ENCODE measurements at places on chromosomes 1 and 21.

DNA sequence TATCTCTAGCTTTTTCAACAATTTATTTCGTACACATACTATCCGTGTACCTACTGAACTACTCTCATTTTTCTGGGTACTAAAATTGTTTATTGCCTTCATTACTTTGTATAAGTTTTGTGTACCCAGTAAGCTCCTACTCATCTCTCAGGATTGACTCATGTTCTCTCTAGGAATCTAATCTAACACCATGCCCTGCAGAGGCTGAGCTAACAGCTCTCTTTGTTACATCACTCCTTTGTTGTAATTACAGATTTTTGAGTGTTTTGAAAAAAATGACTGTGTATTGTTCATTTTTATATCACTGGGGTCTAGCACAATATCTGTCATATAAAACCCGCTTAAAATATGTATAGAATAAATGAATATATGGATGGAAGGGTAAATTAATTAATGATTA is 167.1 kb downstream of the ATP6V1G3 start:
- DNase-seq = no peak

- no peak for DNase-seq
Measured at GRCh38 chr1:192513196-192513595, 62.4 kb upstream of the RGS1 start.

- no peak for DNase-seq
Measured at GRCh38 chr1:235947989-235948388, 81.3 kb upstream of the LYST start.

DNA sequence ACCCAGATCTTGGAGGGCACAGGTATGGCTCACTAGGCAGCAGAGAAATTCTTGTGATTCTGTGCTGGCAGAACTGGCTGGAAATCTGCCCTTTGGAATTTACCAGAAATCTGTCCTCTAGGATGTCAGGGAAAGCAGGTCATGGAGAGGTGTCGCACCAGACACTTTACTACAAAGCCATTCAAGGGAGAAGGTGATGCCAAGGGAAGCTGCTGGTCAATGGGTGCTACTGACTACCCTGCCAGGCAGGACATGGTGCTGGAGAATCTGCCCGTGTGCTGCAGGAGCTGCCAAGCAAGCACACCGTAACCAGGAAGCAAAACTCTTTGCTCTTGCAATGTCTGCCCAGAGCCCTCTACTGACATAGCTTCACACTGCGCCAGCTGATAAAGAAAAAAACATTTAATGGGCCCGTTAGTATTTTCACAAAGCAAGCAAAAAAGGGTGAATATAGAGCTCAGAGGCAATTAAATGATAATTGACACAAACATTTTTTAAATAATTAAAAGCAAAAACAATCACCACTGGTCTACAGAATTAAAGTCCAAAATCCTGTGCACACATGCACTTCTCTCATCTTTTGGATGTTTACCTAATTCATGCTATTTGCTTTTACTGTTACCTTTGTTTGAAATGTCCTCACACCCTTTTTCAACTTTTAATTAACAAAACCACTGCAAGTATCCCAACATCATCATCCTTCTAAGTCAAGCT is 7.2 kb upstream of the FBXO28 start:
- DNase-seq = peak; percentile 51

DNA sequence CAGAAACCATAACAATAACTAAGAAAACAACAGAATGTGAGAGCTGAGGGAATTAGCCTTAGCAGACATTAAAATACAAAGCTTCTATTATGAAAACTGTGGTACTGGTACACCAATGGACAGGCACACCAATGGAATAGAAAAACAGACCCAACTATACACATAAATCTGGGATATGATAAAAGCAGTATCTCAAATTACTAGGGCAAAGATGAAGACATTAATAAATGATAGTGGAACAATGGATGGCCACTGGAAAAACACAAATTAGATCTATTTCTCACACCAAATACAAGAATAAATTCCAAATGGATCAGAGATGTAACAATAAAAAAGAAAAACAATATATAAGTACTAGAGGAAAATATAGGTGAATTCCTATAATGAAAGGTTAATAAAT is 65.4 kb upstream of the SLFNL1 start:
- no peak for DNase-seq

GRCh38 chr1:79681382-79681781 is 674.9 kb upstream of the ADGRL4 start:
- DNase-seq = no peak

DNA sequence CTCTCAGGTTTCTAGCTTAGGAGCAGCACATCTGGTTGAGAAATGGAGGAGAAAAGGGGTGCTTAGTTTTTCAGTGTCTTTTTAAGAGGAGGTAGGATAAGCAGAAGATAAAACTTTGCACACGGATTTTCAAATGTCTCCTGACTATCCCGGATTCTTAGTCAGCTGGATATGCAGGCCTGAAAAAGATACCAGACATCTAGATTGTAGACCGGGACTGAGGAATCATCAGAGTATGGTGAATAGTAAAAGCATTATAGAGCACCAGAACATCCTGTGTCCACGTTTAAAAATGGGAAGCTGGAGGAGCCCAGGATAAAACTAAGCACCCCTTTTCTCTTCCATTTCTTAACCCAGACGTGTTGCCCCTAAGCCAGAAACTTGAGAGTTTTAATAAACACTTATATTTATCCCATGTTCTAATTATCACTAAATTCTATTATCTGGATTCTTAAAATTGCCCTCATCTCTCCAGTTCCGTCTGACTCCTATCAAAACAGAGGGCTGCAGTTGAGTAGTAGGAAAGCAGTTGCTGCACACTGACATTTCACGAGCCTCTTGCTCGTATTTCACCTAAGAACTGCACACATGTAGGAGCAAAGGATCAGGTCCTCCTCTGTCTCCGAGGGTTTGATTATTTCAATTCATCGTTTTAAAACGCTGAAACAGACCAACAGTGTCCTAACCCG is 609 bp downstream of the PIGK start:
- no peak for DNase-seq

GRCh38 chr1:117556341-117556740 is 49.5 kb upstream of the TENT5C start:
- DNase-seq = no peak

DNA sequence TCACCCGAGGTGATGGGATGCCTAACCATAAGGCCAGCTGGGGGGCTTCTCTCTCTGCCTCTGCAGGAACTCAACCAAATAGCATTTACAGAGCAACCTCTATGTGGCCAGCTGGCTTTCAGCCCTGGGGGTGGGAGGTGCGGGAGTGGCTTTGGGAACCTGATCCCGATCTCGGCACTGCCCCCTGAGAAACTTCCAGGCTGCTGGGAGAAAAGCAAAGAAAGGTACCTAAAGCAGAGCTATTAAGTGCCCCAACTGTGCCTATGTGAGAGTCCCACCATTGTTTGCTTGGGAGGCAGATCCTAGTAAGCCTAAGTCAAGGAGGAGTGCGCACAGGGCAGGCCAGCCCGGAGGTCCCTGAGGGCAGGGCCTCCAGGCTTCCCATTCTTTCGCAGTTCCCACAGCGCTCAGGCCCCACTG is 7.0 kb downstream of the KRTCAP2 start:
- no peak for DNase-seq

- DNase-seq = no peak
Measured at GRCh38 chr1:151689494-151689893, 27.1 kb downstream of the CELF3 start.

- DNase-seq = no peak
Measured at GRCh38 chr1:80403471-80403893, 1397.0 kb upstream of the ADGRL4 start.

- DNase-seq = no peak
Measured at GRCh38 chr21:39022466-39022862, 160.8 kb downstream of the PSMG1 start.

DNA sequence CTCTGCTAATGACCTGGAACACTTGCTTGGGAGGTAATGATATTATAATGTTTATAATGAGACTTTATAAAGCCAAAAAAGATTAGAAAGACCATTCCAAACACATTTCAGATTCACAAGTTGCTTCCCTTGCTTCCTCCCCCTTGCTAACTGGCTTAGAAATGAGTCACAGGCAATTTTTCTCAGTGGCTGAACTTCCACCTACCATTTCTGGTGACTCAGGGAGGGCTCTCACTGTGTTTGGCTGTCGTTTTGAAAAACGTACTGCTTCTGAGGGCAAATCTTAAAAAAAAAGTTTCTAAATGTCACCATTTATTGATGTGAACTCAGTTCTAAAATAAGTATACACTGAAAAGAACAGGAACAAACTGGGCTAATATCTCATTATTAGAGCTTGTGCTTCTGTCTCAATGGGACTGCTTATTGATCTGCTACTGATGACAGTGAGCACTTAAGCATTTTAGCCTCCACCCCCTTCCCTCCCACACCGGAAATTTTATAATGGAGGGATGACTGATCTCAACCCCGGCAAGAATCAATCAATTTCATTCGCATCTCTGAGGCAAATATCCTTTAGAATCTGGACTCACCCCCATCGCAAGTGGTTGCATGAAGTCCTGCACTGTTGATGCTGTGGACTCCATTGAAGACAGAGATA is 278.3 kb downstream of the KCTD3 start:
- no peak for DNase-seq

DNA sequence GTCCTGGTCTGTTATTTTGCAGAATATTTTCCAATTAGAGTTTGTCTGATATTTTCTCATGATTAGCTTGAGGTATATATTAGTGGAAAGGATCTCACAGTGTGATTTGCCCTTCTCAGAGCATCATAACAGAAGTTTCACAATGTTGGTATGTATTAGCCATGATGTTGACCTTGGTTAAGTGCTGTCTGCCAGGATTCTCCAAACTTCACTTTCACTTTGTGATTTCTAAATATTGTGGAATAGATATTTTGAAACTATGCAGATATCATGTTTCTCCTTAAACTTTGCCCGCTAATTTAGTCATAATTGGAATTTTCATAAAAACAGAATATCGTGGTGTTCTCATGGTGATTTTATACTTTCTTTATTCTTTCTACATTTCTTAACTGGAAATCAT is 98.0 kb upstream of the DEPDC1 start:
- DNase-seq = no peak

DNA sequence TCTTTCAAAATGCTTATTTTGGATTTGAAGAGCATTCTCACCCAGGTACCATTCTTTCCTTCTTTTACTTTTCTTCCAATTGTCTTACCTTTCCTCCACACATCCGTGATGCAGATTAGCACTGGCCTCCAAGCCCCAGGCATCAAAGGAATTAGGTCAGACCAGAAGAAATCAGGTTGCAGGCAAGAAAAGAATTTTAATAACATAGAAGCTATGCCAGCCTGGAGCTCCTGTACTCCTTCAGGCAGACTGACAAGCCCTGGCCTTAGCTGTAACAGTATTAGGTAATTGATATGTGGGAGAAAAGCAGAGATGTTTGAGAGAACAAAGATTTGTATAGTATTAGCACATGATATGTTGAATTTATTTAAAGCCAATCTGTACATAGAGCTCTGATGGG is 390.4 kb upstream of the ADGRL2 start:
- DNase-seq = no peak
